ENCODE measurements at places on chromosomes 1 and 21.

- no peak for DNase-seq
These were observed 2.1 kb downstream of the COL6A2 start for GRCh38 chr21:46100020-46100419.

GRCh38 chr1:230746617-230747016 is 571 bp upstream of the CAPN9 start:
- DNase-seq: no peak

- DNase-seq: no peak
These were observed 15.9 kb downstream of the LRRC8B start for GRCh38 chr1:89540406-89540970.

- no peak for DNase-seq
These were observed 57.2 kb downstream of the KCNN3 start for GRCh38 chr1:154812877-154813276.

GRCh38 chr21:42591170-42591869 is 62.1 kb upstream of the PDE9A start:
- no peak for DNase-seq

DNA sequence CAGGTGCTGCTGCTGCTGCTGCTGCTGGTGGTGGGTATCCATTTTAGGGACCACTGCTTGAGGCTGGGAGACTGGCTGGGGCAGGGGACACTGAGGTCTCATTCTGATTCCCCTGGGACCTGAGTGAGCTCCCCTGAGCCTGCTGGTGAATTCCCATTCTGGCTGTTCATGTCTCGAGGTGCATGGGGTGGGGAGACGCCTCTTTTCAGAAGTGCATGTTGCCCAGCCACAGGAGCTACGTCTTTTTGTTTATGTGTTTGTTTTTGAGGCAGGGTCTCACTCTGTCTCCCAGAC is 133.4 kb downstream of the RHOU start:
- DNase-seq: no peak

DNA sequence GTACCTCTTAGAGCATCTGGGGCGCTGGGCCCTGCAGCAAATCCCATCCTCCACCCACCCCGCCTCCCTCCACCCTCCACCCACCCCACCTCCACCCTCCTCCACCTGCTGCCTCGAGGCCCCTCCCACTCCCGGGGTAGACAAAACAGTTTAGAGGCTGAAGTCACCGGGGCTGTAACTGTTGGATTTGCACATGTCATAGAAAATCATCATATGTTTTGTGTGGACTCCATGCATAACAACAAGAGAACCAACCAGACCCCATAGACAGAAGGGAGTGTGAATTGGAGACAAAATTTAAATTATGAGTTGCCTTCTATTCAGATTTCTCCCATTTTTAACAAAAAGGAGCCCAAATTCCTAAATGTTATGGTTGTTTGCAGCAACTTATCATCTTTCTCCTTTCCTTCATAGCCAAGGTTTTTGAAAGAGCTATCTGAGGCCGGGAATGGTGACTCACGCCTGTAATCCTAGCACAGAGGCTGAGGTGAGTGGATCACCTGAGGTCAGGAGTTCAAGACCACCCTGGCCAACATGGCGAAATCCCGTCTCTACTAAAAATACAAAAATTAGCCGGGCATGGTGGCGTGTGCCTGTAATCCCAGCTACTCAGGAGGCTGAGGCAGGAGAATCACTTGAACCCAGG is 28.2 kb upstream of the LGALS8 start:
- peak; percentile 68 for DNase-seq

DNA sequence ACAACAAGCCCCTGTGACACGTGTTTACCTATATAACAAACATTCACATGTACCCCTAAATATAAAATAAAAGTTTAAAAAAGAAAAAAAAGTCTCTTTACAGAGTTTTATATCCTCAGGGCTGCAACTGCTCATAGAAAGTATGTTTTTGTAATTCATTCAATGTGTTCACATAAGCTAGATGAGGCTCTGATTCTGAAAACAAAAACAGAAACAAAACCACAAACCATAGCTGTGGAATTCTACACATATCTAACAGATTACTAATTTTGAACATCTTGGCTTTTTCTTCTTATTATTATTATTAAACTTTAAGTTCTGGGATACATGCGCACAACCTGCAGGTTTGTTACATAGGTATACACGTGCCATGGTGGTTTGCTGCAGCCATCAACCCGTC is 579.6 kb upstream of the ZRANB2 start:
- DNase-seq: no peak

GRCh38 chr1:87120779-87121178 is 206.3 kb downstream of the HS2ST1 start:
- peak; percentile 50 for DNase-seq

DNA sequence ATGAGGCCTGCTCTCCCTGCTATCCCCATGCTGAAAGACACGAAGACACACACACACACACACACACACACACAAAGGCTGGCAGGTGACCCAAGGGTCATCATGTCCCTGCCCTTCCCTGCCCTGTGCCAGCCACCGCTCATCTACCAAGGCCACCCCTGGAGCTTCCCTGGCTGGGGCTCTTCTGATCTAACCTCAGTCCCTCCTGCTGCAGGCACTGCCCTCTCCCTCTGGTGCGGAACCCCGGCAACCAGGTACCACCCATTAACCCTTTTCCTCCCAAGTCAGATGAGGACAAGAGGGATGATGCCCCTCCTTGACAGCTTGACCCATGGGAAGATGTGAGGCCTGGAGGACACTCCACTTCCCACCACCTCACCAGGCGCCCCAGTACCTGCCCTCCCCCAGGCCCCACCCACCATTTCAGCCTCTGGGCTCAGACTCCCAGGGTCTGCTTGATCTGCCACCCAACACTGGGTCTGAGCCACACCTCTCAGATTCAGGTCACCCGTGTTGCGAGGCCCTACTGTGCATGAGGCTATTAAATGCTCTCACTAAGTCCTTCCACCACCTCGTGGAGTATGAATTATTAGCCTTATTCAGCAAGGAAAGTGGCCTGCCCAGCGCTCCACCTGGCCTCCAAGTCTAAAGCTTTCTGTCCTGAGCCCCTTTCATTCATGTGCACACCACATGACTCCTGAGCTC is 2.5 kb downstream of the SDC3 start:
- DNase-seq: no peak

All from iPS-NIHi11 (cell line).